ENCODE measurements at places on chromosomes 7 and 10.

GRCh38 chr7:69411018-69411417 is 187.3 kb upstream of the AUTS2 start:
- DNase-seq = no peak

DNA sequence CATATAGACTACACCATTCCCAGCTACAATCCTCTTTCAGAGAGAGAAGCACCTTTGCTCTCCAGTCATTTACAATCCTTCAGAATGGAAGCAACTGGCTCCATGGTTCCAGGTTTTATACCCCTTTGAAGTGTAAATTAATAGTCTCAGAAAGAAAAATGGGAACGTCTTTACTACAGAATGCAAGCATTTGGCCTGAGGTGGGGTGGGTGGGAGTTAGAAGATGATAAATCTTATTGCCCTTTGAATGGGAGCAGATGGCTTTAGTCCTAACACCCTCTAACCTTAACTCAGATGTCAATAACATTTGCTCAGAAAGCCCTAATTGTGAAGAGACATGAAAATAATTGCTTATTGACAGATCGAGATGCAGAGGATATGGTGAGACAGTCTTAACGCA is 84.2 kb upstream of the KCNMA1 start:
- no peak for DNase-seq

DNA sequence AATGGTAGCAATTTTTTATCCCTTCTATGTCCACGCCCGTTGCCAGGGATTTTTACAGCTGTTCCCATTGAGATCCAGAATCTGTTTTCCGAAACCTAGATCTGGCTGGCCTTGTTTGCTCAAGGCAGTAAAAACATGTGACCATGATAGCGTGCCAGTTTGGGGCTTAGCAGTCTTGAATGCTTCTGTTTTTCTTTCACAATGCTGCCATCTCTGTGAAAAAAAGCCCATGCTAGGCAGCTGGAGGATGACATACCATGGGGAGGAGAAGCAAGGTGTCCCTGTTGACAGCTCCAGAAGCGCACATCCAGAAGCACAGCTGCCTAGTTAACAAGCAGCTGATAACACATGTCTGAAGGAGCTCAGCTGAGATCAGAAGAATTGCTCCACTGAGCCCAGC is 2.2 kb upstream of the ZNF92 start:
- no peak for DNase-seq

DNA sequence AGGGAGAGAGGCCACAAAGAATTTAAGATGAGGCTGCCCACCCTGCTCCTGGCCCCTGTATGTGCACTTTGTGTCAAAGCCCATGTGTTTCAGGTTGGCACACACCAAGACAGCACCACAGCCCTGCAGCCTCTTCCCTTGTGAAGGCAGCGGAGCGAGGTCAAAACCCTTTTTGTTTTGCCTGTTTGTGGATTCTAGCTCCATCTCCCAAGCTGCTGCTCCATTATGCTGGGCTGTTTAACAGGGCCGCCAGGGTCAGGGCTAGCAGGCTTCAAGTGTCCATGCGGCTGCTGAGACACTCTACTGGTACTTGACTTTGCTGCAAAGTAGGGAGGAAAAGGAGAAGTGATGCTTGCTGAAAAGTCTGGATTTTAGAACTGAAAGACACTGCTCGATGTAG is 142.3 kb upstream of the EFCAB10 start:
- no peak for DNase-seq

- no peak for DNase-seq
Measured at GRCh38 chr7:66015440-66016130, 33.6 kb upstream of the GUSB start.

DNA sequence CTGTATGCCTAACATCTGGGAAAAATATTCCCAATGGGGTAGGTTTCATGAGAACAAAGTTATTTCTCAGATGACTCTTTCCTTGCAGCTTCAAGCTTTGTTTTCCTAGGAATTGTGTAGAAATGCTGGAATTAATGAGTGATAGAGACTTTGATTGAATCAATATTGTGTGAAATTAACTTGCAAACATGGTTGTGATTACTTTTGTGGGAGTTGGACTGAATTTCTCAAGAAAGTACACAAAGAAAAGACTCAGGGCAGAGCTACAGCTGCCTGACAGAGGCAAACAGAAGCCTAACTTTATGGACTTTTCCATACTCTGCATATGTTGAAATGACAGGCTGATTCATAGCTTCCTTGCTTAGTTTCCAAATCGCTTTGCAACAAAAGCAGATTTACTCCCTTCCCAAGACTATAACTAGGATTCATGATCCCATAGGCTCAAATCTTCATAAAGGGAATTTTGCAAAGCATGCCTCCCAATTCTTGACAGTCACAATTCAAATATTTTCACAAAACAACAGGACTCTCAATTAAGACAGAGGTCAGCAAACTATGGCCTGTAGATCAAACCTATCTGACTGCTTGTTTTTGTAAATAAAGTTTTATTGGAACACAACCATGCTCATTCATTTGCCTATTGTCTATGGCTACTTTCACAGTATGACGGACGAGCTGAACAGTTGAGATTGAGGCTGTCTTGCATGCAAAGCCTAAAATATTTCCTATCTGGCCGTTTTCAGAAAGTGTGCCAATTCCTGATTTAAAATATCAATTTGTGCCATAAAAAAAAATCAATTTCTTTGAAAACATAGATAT is 27.6 kb downstream of the NRP1 start:
- no peak for DNase-seq

GRCh38 chr7:25672496-25672895 is 444.2 kb upstream of the NPVF start:
- DNase-seq = no peak

- DNase-seq = no peak
Measured at GRCh38 chr7:26580711-26581110, 283.7 kb downstream of the SKAP2 start.

GRCh38 chr10:52778511-52779392 is 6.2 kb upstream of the MBL2 start:
- no peak for DNase-seq

GRCh38 chr7:91995391-91996105 is 54.9 kb downstream of the AKAP9 start:
- no peak for DNase-seq

DNA sequence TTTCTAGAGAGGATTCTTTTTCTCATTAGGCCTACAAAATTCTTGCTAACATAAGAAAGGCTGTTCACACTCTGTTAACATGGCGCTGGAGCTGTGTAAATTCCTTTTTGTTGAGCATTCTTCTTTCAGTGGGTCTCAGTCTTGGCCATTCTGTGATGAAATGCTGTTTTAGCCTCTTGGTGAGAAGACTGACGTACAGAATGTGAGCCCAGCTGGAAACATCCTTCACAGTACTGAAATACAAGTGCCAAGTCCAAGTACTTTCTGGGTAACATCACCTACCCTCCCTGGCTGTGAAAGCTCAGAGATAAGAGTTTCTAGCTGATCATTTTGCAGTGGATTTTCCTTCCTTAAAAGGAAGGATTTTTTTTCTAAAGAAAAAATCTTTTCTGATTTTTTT is 231.8 kb downstream of the AHR start:
- no peak for DNase-seq

DNA sequence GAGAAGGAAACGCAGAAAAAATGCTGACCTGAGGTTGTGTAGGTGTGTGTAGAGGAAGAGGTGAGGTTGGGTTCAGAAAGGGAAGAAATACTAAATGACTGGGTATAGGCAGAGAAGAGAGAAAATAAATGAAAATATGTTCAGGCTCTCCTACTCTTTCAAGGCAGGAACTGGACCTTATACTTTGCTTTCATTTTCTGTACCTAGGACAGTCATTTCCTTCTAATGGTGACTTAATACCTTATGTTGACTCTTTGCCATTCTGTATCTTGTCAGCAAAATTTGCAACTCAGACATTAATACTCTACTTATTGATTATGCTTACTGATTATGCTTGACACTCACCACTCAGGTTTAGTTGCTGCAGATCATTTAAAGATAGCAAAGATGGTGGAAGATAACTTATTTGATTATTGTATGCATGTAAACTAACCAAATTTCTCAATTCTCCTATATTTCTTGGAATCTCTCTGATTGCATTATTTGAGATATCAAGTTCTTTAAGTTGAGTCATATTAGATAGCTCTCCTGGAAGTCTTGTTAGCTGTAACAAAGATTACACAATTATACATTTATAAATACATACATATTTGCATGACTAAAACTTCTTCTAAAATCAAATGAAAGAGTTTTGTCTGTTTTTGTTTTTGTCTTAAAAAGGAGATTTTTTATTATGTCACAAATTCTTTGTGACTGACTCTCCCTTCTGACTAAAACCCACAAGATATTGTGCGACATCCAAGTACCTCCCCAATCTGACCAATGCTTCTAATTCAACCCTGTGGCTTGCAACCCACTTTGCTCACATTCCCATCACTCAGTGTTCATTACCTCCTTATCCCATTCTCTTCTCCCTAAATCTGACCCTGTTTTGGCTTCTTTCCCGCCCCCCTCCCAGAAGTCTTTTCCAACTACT is 20.0 kb downstream of the LRRD1 start:
- DNase-seq = no peak

DNA sequence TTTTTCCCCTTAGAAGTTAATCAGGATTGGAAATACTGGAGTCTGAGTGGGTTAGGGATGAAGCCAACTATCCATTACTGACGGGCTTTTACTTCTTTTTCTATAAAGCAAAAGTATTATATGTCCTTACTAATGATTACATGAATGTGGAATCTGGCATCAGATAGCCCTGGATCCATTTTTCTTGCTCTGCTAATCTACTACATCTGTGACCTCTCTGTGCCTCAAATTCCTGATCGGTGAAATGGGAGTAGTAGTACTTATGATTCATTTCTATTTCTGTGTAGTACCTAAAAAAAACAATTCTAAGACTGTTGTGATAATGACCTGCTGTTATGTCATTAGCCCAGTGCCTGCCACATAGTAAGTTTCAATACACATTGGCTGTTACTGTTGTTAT is 621.6 kb downstream of the SORCS3 start:
- DNase-seq = no peak

- DNase-seq = no peak
Measured at GRCh38 chr7:55992346-55992745, 28.0 kb downstream of the NIPSNAP2 start.

GRCh38 chr7:74554178-74554577 is 100.5 kb downstream of the GTF2IRD1 start:
- no peak for DNase-seq

GRCh38 chr10:4775808-4776207 is 50.2 kb upstream of the AKR1E2 start:
- DNase-seq = no peak

DNA sequence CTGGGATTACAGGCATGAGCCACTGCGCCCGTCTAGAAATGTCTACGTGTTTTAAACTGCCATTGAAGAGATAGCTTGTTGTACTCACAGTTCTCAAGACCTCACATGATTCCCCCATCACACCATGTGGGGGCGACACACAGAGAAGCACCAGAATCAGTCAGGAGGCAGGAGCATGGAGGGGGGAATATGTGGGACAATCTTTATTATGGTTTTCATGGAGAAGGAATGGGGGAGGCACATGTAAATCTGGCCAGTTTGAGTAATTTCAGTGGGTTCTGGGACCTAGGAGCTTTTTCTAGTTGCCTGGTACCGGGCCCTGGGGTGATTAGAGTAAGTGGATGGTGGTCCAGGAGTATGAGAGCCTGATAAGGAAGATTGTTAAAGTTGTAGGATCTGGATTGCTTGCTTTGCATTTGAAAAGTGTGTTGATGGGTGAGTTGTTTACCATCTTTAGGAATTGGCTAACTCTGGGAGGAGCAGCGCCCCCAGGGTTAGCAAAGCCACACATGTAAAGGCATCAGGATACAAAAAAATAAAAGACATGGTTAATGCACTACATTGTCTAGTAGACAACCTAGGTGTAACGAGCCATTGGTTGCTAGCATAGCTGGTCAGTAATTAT is 85.4 kb upstream of the SLC13A1 start:
- DNase-seq = no peak

- no peak for DNase-seq
Measured at GRCh38 chr7:11217848-11218565, 244.3 kb downstream of the PHF14 start.
